Cortex of kidney (tissue), 1 donor: ENCODE measurements at places on chromosomes 11 and 22.

GRCh38 chr11:64784813-64785581 lies 6.7 kb upstream of the SF1 start:
- no peak for DNase-seq

- DNase-seq = no peak
These were observed 19.0 kb upstream of the RASSF10 start for GRCh38 chr11:12990162-12990480.

- no peak for DNase-seq
These were observed 113.1 kb upstream of the TTC12 start for GRCh38 chr11:113201054-113201818.

DNA sequence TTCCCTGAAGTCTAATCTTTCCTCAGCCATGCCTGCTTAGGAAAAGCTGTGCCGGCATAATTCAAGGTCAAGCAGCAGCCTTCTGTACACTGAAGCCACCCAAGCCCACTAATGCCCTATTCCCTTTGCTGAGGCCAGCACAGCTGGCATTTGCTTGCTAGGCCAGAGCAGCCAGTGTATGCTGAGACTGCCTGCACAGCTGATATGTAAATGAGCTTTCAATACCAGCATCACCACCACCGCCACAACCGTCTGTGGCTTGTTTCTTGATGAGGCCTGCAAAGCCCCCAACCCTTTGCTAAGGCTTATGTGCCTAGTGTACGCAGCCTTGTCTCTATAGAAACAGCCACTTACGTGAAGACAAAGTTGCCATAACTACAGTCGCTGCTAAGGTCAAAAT lies 56.3 kb upstream of the TNRC6B start:
- no peak for DNase-seq

DNA sequence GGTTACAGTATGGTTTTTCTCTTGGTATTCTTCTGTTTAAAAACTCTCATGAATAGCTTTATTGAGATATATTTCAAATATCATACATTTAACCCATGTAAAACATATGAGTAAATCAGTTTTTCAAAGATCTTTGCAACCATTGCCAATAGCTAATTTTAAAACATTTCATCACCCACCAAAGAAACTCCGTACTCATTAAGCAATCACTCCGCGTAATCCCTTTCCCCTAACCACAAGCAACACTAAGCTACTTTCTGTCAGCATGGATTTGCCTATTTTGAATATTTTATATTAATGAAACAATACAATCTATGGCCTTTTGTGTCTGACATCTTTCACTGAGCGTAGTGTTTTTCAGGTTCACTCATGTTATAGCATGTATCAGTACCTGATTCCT lies 697.9 kb upstream of the ANO5 start:
- DNase-seq = no peak

GRCh38 chr11:61880454-61880853 lies 10.9 kb downstream of the FADS3 start:
- DNase-seq = no peak
